ENCODE measurements at places on chromosomes 7 and 10.
A peak's percentile ranks its signal among the peaks of the same experiment; 100 is the strongest.

- no peak overlapping the region for H3K4me3 ChIP-seq
- no peaks in the 10 kb centered on the region for H3K27me3 ChIP-seq
- no peak overlapping the region for H3K27ac ChIP-seq
- H3K4me1 ChIP-seq, result no peaks in the 10 kb centered on the region
These were observed 92.6 kb downstream of the SH2D4B start for GRCh38 chr10:80630324-80630723.

GRCh38 chr7:8354503-8354902, 78.9 kb upstream of the NXPH1 start:
- H3K4me3 ChIP-seq, result no peak overlapping the region
- H3K27ac ChIP-seq, result no peak overlapping the region
- no peak for DNase-seq
- no peaks in the 10 kb centered on the region for H3K36me3 ChIP-seq
- no peaks in the 10 kb centered on the region for H3K27me3 ChIP-seq
- no peaks in the 10 kb centered on the region for H3K4me1 ChIP-seq

DNA sequence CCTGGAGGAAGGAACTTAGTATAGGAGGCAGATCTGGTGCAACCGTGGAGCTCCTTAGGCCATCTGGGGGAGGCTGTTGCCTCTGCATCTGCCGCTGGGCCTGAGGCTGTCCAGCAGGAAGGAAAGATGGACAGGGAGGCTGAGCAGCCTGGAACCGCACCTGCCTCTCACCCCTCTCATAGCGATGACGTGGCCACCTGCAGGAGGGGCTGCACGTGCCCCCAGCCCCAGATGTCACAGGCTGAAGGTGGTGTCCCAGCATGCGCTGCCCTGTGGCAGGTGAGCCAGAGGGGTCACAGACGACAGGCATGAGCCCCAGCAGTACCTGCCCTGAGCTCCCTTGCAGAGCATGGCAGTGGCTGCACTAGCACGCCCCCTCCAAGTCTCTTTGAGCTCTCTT, 283.9 kb downstream of the ACTR3B start:
- no peak overlapping the region for H3K27ac ChIP-seq
- no peak for DNase-seq
- H3K27me3 ChIP-seq, result no peaks in the 10 kb centered on the region
- no peaks in the 10 kb centered on the region for H3K36me3 ChIP-seq
- H3K4me1 ChIP-seq, result no peaks in the 10 kb centered on the region

DNA sequence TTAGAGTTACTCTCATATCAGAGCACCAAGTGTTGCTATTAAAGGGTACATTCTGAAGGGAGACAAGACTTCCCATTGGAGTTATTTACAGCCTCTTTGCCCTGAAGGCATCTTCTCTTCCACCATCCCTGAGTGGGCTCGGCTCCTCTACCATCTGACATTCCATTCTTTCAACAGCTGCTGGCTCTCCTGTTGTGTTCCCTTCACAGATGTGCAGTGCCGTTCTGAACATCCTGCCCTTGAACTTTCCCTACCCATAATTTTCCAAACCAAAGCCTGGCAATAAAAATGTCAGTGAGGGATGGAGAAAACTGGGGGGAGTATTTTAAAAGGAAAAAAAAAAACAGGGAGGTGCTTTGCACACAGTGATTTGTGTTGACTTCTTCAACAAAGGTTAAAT, 392.9 kb downstream of the KCNMA1 start:
- no peak overlapping the region for H3K4me3 ChIP-seq
- H3K27me3 ChIP-seq, result no peaks in the 10 kb centered on the region
- peaks cover 26% of the 10 kb centered on the region for H3K4me1 ChIP-seq
- H3K27ac ChIP-seq, result peak overlapping the region; percentile 70
- no peaks in the 10 kb centered on the region for H3K36me3 ChIP-seq

DNA sequence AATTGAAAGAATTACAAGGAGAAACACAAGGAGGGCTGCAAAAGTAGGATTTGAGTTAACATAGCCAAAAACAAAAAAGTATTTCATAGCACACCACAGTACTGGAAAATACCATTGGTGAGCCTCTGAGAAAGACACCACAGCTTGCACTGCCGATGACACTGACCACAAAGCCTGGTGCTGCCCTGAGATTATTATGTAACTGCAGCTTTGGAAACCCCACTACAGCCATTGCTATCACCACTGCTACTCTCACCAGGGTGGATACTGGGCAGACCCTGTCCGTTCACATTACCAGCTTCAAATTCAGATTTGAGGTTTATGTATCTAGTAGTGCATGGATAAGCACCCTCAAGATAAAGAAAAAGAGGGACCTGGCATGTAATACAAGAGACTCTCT, 1246.7 kb upstream of the SORCS1 start:
- no peaks in the 10 kb centered on the region for H3K36me3 ChIP-seq
- H3K27me3 ChIP-seq, result no peaks in the 10 kb centered on the region

DNA sequence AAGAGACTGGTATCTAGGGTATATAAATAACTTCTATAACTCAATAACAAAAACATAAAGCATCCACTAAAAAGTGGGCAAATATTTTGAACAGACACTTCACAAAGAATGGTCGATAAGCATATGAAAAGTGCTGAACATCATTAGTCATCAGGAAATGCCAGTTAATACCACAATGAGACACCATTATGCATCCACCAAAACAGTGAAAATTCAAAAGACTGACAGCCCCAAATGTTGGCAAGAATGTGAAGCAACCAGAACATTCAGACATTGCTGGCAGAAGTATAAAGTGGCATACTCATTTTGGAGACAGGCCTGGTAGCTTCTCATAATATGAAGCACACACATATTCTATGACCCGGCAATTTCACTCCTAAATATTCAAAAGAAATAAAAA, 26.5 kb upstream of the GSAP start:
- no peak overlapping the region for H3K4me3 ChIP-seq
- H3K4me1 ChIP-seq, result no peaks in the 10 kb centered on the region
- no peak for DNase-seq
- H3K27ac ChIP-seq, result no peak overlapping the region
- H3K27me3 ChIP-seq, result no peaks in the 10 kb centered on the region

DNA sequence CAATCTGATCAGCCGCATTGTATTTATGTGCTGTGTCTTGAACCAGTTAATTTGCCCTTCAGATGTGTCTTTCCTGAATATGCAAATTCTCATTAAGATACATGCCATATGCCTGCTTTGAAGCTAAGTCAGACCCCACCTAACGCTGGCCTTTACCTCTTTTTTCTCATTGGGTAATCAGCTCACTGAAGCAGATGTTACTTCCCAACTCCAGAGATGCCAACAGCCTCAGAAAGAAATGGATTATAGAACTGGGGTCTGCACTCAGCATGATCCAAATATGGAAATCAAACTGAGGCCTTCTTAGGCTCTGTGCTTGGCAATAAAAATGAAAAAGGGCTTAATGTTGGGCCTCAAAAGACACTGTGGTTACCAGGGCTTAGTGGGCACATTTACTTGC, 113.9 kb downstream of the FZD1 start:
- H3K4me1 ChIP-seq, result no peaks in the 10 kb centered on the region
- H3K27ac ChIP-seq, result no peak overlapping the region
- H3K4me3 ChIP-seq, result no peak overlapping the region
- H3K36me3 ChIP-seq, result no peaks in the 10 kb centered on the region
- no peaks in the 10 kb centered on the region for H3K27me3 ChIP-seq

DNA sequence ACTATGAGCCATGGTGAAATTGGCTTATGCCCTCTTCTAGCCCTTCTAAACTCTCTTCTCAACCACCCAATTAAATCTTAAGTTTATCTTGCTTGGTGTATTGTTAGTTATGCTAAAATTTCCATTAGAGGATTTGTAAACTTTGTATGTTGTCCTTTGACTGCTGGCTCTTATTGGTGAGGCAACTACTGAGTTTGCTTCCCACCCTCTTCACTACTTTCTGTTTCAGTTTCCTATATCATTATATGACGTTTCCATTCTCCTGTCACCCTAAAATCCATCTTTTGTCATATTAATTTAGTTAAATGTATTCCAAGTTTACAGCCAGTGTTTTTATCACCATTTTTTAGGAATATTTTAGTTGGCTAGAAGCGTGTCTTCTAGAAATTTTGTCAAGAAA, 80.9 kb upstream of the VWC2 start:
- no peak for DNase-seq
- H3K36me3 ChIP-seq, result no peaks in the 10 kb centered on the region
- no peaks in the 10 kb centered on the region for H3K4me1 ChIP-seq

- no peaks in the 10 kb centered on the region for H3K27me3 ChIP-seq
- no peak overlapping the region for H3K27ac ChIP-seq
- DNase-seq, result no peak
- peaks cover 6% of the 10 kb centered on the region for H3K4me1 ChIP-seq
- no peaks in the 10 kb centered on the region for H3K36me3 ChIP-seq
- H3K4me3 ChIP-seq, result no peak overlapping the region
These were observed 12.7 kb downstream of the HIPK2 start for GRCh38 chr7:139765143-139765542.

DNA sequence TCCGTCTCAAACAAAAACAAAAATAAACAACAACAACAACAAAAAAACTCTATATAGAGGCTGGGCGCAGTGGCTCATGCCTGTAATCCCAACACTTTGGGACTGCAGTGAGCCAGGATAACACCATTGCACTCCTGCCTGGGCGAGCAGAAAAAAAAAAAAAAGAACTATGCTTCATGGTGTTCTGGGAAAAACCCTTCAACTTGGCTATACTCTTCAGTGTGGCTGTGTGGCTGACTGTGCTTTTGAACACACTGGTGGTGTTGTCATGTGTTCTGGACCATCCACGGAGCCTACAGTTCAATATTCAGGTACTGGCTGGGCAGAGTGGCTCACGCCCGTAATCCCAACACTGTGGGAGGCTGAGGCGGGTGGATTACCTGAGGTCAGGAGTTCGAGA, 26.5 kb downstream of the SNX8 start:
- no peak overlapping the region for H3K4me3 ChIP-seq
- no peak overlapping the region for H3K27ac ChIP-seq
- no peaks in the 10 kb centered on the region for H3K36me3 ChIP-seq
- no peak for DNase-seq
- H3K4me1 ChIP-seq, result no peaks in the 10 kb centered on the region

DNA sequence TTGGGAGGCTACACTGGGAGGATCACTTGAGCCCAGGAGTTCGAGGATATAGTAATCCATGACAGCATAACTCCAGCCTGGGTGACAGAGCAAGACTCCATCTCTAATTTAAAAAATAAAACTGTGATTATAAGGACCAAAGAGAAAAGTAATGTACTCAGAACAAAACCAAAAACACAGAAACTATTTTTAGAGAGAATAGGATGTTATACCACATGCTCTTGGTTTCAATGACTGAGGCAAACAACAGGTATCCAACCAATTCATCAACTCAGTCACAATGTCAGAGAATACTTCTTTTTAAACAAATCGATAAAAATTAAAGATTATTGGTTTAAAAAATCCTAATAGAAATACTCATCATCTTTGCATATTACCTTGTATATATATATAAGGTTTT, 186.7 kb downstream of the TPK1 start:
- no peaks in the 10 kb centered on the region for H3K36me3 ChIP-seq
- no peaks in the 10 kb centered on the region for H3K27me3 ChIP-seq
- H3K27ac ChIP-seq, result no peak overlapping the region
- no peak overlapping the region for H3K4me3 ChIP-seq
- H3K4me1 ChIP-seq, result no peaks in the 10 kb centered on the region

- H3K27ac ChIP-seq, result no peak overlapping the region
- peaks cover 6% of the 10 kb centered on the region for H3K4me1 ChIP-seq
- H3K4me3 ChIP-seq, result no peak overlapping the region
- DNase-seq, result no peak
These were observed 50.5 kb upstream of the YAE1 start for GRCh38 chr7:39515534-39516228.

- H3K36me3 ChIP-seq, result no peaks in the 10 kb centered on the region
- H3K27ac ChIP-seq, result peak overlapping the region; percentile 91
- peak overlapping the region; percentile 74 for H3K4me3 ChIP-seq
- peak; percentile 54 for DNase-seq
- no peaks in the 10 kb centered on the region for H3K27me3 ChIP-seq
- peaks cover 14% of the 10 kb centered on the region for H3K4me1 ChIP-seq
These were observed 48.3 kb downstream of the NPVF start for GRCh38 chr7:25179771-25180591.

DNA sequence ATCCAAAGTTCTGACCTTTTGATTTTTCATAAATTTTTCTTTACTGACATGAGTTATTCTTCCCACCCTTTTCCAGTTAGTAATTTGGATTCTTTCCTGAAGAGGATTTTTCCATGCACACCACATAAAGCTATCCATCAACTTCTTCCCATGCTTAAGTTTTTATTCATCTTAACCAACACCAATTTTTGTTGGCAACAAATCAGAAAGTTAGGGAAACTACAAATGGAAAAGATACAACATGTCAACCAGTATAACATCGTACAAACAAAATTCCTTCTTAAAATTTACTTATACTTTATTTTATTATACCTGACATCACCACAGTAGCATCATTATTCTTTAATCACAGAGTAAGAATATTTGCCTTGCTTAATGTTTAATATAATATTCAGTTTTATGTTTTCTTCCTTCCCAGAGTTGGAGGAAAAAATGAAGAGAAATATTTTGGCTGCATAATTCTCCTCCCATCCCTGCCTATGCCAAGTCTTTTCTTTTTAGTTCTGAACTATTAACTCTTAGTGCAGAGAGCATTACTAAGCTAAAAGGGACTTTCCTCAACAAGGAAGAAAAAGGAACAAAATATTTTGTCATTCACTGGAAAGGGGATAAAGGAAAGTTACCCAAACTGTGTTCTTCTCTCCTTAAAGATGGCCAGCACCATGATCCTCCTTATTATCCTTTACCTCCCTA, 67.5 kb upstream of the MEOX2 start:
- no peaks in the 10 kb centered on the region for H3K36me3 ChIP-seq
- no peak overlapping the region for H3K4me3 ChIP-seq
- H3K27ac ChIP-seq, result no peak overlapping the region
- H3K27me3 ChIP-seq, result no peaks in the 10 kb centered on the region
- H3K4me1 ChIP-seq, result no peaks in the 10 kb centered on the region

DNA sequence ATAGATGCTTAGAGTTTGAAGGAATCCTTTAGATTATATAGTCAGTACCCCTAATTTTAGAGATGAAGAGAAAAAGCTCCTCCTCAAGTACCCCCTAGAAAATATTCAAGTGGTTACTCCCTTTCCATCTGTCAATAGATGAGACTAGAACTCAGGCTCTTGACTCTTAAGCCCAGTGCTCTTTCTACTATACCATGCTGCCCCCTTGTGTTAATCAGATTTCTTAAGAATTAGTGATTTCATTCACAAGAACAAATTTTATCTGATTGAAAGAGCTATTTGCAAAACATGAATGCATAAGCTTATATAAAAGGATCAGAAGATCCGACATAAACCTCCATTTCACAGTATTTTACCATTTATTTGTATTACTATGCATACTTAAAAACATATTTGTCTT, 179.3 kb downstream of the TFEC start:
- H3K4me3 ChIP-seq, result no peak overlapping the region
- no peaks in the 10 kb centered on the region for H3K4me1 ChIP-seq
- no peaks in the 10 kb centered on the region for H3K36me3 ChIP-seq
- DNase-seq, result no peak

DNA sequence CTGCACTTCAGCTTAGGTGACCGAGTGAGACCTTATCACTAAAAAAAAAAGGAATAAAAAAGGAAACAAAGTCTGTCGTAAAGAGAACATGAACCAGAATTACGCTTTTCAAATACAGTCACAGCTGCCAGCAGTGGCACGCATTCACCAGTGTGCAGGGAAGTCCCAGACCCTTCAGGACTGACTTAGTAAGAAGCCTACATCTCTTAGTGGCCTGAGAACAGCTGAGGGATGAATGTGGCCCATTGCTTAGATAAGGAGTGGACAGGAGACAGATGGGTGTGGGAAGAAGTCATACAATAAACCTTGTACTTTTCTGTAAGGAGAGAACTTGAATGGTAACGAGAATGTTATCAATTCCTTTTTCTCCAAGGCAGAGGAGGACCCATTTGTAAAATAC, 178.5 kb downstream of the JCAD start:
- no peak for DNase-seq
- no peaks in the 10 kb centered on the region for H3K27me3 ChIP-seq
- no peak overlapping the region for H3K4me3 ChIP-seq
- H3K27ac ChIP-seq, result peak overlapping the region; percentile 52
- H3K36me3 ChIP-seq, result no peaks in the 10 kb centered on the region
- peaks cover 8% of the 10 kb centered on the region for H3K4me1 ChIP-seq
